ENCODE measurements at places on chromosomes 6 and 20. TPM values are rescaled to one million over a fixed set of nuclear protein-coding genes. Genes with fewer than 3 reads are reported as not detected.

The NHSL1 gene
- total RNA-seq = 3.5 TPM

The PNLDC1 gene
- 0.23 TPM for total RNA-seq

The CCN2 gene
- 981 TPM for total RNA-seq

The PAK5 gene
- total RNA-seq = not detected

The GTSF1L gene
- not detected for total RNA-seq

The IYD gene
- not detected for total RNA-seq

The PRSS35 gene
- total RNA-seq = 1.9 TPM

The CD40 gene
- total RNA-seq = 7.8 TPM

The HSPA12B gene
- not detected for total RNA-seq

The WFDC11 gene
- total RNA-seq = not detected

The TUBB1 gene
- total RNA-seq = not detected

The SAYSD1 gene
- total RNA-seq = 7.1 TPM
